ENCODE measurements at places on chromosomes 11 and 22.

- DNase-seq, result no peak
Observed at GRCh38 chr11:2717561-2718325, 17.9 kb upstream of the KCNQ1OT1 start.

- peak; percentile 13 for DNase-seq
Observed at GRCh38 chr11:45665206-45665932, at the start of gene CHST1. Gene CHST1 (minus strand): TSS chr11:45665622. CDS start chr11:45650923, 14,699 bp downstream.

DNA sequence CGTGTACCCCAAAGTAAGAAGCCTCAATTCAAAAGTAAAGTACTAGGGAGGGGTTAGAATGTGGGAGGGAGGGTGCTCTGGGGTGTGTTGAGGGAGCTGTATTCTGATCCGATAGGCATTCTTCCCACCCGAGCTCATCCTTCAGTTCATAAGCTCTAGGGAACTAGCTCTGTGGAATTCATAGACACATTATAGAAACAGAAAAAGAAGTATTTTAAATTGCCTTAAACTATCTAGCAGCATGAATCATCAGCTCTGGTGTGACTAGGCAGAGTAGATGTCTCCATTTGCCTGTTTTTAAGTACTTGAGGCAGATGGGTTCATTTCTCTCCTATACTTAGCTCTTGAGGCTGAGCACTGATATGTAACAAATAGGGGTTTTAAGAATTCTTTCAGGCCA is 7.3 kb upstream of the SGSM3 start:
- no peak for DNase-seq

DNA sequence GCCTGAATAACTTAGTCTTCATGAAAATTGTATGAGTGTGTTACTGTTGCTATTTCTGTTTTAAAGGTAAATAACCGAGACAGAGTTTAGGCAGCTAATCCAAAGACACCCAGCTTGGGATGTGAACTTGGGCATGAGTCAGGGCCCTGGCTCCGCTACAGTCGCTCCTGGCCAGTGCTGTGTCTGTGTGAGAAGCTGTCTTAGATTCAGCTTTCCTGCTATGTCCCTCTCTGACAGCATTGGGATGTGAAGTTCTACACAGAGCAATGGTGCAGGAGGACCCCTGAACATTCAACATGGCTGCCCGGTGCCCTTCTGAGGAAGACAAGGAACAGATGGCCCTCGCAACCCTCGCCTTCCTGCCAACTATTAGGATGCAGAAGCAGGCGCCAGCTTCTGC is 49.4 kb downstream of the GALNT18 start:
- DNase-seq, result no peak

DNA sequence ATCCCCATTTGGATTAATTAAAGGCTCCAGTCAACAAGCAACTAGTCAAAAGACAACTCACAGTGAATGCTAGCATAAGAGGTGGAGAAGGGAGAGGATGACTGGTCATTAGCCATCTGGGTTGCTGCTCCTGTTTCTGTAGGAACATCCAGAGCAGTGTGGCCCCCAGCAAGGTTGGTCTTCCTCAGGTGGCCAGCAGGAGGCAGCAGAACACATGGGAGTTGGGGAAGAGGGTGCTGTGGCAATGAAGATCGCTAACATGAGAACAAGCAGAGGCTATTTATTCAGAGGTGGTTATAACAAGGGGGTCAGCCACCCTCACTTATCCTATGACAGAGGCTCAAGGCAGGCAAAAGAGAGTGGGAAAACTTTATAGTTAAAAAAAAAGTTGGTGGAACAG is 21.3 kb downstream of the IZUMO1R start:
- DNase-seq, result peak; percentile 28

DNA sequence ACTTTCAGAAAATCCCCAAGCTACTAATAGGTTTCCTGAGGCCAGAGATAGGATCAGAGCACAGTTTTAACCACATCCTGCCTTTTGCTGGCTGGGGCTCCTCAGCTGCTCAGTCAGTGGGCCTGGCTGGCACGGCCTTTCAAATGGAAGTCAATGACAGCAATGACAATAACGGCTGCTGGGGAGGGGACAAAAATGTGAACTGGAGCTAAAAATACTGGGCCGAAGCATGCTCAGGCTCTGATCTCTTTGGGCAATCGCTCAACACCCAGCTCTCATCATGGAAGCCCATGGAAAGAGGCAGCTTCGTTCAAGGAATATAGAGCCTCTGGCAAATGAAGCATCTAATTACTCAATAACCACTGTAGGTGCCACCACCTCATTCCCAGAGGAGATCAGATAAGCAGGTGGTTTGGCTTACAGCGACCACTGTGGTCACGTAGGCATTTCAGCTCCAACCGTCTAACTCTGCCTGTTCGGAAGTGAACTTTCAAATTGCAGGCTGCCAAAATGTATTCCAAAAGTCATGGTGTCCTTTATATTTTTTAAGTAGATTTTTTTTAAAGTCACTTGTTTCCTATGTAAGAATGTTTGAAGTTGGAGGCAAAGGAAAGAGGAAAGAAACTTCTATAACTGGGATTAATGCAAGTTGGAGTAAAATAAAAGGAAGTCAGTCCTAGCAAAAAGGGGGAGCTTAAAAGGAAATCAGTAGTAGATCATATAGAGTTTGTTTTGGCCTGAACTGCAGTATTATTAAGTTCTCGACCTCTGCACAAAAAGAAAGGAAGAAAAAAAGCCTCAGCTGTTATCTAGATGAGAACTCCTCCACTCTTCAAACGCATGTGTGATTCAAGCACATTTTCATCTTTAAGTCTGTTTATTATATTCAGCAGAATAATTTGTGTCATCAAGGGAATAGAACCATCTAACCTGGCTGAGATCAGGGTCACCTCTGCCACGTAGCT is 14.1 kb downstream of the WT1 start:
- peak; percentile 24 for DNase-seq

DNA sequence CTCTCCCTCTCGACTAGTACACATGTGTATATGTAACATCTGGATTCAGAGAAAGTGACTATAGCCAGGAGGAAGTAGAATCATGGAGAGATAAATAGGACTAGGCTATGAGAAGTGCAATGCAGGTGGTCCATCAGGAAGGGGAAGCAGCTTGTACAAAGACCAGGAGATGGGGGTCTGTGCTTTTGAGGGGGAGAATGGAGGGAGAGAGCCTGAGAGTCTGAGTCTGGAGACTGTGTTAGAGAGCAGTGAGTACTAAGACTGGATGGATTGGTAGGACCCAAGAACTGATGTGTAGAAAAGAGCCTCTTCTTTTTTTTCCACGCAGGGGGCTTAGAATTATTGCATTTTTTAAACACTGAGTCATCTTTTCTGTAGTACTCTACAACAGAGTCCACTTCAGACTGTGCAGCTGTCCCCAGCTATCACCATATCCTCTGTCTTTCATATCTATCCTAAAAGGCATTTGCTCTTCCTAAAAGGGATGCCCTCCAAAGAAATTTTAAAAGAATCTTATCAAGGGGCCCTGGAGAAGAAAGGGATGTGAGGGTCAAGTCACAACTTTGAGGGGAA is 80.4 kb downstream of the BDNF start:
- DNase-seq, result no peak

DNA sequence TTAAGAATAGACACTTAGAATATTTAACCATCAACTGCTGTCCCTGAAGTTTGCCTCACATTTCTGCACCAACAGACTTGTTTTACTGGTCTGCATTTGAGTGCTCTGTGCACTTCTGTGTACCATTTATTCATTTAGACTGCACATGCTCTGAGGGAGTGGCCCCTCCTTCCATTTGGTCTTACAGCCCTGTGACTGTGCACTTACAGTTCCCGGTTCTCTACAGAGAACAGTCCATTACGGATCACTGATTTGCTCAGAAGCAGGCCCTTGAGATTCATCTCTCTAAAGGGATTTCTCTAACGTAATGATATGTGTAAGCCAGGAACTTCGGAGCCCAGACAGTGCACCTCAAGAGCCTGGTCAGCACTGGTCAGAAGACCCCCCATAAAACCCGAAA is 247.3 kb upstream of the BLID start:
- no peak for DNase-seq

GRCh38 chr11:57473285-57473841 is 13.0 kb downstream of the RTN4RL2 start:
- no peak for DNase-seq
